ENCODE measurements at places on chromosomes 3 and 15.
A peak's percentile ranks its signal among the peaks of the same experiment; 100 is the strongest.

- peak; percentile 64 for DNase-seq
These were observed 297.5 kb upstream of the STT3B start for GRCh38 chr3:31235062-31235700.

GRCh38 chr15:78302579-78303312 lies 3.3 kb upstream of the SKIC8 start:
- no peak for DNase-seq

GRCh38 chr3:151426341-151426657 lies 34.6 kb downstream of the IGSF10 start:
- DNase-seq, result no peak

DNA sequence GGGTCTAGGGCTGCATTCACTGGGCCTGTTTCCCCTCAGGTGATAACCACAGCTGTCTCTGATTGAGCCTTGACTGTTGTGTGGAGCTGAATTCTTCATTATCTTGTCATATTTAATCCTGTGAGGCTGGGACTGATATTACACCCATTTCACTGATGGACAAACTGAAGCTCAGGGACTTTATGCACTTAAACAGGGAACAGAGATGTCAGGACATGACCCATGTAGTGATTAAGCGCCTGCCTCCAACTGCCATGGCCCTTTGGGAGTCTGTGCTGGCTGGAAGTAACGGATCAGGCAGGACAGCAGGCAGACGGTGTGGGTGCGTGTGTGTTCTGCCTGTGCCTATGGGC lies 7.5 kb downstream of the GNAI2 start:
- no peak for DNase-seq

GRCh38 chr3:20380295-20380694 lies 194.3 kb upstream of the SGO1 start:
- DNase-seq, result no peak

Measured in NCI-H524 treated with DMSO at 0.1 percent for 48 hours (cell line).